Activated CD4-positive, alpha-beta T cell treated with anti-CD3 and anti-CD28 coated beads for 24 hours (primary cell): ENCODE measurements at places on chromosomes 11 and 22.

- DNase-seq = no peak
Observed at GRCh38 chr22:20169253-20169822, 18.5 kb upstream of the CCDC188 start.

GRCh38 chr11:9662273-9662672 is 1.6 kb upstream of the SWAP70 start:
- DNase-seq = no peak

- DNase-seq = no peak
Observed at GRCh38 chr11:13328286-13328685, 50.7 kb downstream of the BMAL1 start.

DNA sequence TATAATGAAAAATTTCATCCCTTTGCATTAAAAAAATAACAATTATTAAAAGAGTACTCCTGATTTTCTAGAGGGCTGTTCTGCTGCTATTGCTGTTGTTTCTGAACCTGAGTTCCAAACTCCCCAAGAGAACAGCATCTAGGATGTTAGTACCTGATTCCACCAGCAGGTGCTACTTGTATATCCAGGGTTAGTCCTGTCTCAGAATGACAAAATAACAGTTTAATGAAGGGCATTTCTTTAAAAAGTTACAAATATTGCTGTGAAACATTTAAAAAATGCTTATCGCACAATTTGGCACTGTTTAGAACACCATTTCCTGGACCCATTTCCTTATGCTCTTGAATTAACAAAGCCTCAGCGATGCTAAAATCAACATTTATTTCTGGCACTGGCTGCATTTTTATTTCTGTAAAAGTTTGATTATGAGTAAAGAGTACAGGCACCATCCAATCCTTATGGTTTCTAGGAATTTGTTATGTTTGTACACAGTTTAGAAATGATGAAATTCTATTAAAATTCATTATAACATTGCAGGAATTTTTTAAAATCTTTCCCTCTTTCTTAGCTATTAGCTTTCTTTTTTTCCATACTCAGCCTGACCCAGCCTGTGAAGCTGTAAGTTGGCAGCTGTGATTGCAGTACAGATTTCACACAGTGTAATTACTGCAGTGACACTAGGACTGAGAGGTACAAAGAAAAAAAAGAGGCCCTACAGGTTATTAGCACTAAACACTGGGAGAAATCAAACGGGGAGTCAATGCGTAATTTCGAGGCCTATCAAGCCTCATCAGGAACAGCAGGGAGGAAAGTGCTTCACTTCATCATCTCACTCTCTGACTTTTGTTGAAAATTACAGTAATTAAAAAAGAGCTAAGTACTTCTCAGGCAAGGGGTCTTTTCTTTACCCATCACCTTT is 208.8 kb downstream of the DCDC1 start:
- no peak for DNase-seq

DNA sequence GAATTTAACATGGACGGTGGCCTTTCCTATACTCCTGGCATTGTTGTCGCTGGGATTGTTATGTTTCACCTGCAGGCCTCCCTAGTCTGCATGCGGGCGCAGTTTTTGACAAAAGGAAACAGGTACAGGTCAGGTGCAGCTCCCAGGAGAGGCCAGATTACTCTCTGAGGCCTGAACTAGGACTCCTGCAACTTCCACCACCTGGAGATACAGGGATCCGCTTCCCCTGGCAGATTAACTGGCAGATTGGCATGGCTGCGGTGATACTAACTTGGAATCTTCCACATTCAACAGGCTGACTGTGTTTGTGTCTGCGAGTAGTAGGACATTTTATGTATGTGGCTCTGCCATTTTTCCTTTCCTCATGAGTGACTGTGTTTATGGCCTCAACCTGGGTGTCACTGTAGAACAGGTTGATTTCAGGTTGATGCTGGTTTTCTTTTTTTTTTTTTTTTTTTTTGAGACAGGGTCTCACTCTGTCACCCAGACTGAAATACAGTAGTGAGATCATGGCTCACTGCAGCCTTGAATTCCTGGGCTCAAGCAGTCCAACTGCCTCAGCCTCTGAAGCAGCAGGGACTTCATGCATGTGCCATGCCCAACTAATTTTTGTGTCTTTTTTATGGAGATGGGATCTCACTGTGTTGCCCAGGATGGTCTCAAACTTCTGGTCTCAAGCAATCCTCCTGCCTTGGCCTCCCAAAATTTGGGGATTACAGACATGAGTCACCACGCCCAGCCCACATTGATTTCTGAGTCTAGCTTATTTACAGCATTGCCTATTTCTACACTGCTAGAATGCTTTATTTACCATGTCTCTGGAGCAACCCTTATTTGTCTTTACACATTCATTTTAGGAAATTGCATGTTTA is 1.7 kb upstream of the USP28 start:
- DNase-seq = no peak

DNA sequence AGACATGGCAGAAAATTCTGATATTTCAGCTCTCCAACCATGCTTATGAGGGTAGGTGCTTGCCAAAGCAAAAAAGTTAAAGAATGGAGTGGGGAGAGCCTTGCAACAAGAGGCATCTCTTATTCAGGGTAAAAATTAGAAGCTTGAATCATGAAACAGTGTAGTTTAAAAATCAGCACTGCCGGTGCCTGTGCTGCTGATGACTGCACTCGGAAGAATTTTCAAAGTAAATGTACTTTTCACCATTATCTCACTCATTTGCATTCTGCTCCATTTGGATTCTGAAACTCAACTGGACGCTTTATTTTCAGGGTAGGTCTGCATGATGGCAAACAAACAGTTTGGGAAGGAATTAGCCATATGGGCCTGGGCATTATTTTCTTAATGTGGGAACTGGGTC is 126.3 kb downstream of the KIRREL3 start:
- DNase-seq = no peak

- no peak for DNase-seq
Observed at GRCh38 chr22:44402196-44403111, 89.7 kb upstream of the SHISAL1 start.

DNA sequence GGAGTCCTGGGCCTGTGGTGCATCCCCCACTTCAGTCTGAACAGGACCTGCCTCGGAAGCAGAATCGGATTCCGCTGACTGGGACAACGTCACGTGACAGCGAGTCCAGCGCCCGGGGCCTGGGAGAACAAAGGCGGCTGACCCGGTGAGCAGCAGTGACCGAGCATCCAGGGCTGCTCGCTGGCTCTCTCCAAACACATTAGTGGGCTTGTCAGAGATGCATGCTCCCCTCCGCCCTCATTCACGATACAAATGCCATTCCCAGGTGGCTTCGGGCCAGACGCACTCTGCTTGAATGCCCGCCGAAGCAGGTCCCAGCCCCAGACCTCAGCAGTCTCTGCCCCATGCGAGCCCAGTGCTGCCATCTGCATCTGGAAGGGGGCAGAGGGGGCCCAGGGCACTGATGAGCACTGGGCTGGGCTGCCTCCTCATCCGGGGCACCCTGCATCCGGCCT is 91.0 kb downstream of the WNT7B start:
- DNase-seq = no peak

DNA sequence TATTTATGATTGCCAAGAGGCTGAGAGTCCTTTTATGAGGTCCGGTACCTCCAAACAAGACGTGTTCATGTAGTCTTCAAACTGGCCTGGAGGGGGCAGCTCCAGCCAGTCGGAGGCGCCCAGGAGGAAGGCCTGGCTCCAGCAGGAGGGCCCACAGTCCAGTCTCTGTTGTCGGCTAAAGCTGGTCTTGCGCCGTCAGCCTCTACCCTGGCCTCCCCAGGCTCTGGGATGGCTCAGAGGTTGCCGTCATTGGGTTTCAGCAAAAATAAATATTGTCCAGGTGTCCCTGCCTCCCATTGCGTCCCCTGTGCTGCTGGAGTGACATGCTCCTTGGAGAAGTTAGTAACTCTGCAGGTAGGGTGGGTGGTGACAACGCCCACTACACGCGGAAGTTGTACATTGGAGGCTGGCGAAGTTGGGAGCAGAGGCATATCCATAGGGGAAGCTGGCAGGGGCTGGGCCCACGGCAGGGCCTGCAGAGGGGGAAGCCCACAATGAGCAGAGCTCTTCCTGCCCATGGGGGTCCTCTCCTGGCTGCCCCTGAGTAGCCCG is 1.0 kb upstream of the SLC25A1 start:
- DNase-seq = no peak

DNA sequence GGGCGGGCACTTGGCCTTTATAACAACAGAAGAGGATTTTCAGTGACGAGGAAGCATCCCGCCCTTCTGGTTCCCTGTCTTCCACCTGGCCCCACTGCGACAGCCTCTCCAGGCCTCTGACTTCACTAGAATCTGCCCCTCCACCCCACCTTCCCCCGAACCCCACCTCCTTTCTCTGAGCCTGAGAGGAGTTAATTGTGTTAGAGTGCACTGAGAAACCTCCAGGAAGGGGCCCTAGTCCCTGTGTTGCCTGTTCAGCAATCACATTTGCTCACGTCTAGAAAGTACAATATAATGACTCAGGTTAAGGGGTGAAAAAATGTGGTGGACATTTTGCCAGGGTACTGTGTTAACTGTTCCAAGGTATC is 38.8 kb downstream of the PTPRJ start:
- DNase-seq = no peak

DNA sequence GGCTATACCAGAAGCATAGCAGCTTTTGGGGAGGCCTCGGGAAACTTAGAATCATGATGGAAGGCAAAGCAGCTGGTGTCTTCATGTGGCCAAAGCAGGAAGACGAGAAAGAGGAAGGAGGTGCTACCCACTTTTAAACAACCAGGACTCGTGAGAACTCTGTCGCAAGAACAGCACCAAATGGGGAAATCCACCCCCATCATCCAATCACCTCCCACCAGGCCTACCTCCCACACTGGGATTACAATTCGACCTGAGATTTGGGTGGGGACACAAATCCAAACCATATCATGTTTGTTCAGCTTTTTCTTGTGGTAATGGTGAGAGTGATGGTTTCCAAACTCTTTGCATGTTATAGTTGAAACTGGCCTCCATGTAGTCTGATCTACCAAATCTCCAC is 32.5 kb upstream of the OR10D3 start:
- no peak for DNase-seq

DNA sequence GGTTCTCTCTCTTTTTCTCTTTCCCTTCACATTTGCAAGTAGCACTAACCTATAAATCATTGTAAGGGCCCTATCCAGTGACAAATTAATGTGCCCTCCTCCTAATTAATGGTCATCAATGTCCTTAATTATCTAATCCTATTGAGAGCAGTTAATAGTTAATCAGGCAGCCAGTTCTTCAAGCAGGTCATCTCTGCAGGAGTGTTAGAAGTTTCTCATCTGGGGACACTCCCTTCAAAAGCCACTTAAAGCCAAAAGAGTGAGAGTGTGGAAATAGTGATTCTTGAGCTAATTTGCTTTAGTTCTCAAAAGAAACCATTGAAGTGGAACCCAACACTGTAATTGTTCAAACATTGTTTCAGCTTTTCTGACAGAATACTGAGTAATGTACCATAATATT is 141.6 kb downstream of the ELP4 start:
- DNase-seq = no peak

DNA sequence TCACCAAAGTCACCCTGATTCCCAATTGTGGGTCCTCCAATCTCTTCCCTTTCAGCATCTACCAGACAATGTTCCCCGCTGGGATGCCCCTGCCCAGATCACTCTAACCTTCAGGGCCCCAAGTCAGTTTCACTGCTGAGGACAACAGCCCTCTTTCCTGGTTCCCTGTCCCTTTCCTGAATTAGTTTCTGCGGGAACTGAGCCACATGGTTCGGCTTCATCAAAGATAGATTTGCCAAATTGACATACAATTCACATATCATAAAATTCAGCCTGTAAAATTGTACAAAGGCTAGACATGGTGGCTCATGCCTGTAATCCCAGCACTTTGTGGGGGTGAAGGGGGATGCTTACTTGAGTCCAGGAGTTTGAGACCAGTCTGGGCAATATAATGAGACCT is 10.1 kb downstream of the PRDX5 start:
- DNase-seq = no peak

DNA sequence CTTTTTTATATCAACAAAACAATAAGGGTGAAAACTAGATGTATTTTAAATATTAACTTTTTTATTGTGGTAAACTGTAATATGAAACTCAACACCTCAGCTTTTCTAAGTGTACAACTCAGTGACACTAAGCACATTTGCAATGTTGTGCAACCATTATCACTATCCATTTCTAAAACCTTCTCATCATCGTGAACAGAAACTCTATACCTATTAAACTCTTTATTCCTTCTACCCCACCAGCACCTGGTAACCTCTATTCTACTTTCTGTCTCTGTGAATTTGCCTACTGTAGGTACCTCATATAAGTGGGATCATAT is 9.4 kb downstream of the HORMAD2 start:
- no peak for DNase-seq
